Mesenchymal stem cell (in vitro differentiated cells and primary cell): ENCODE measurements at places on chromosomes 6 and 20.

- H3K27ac ChIP-seq, result peak overlapping the region; percentile 26
- no peaks in the 10 kb centered on the region for H3K27me3 ChIP-seq
- H3K4me1 ChIP-seq, result peaks cover 25% of the 10 kb centered on the region
These were observed 8.5 kb downstream of the TP53INP2 start for GRCh38 chr20:34712525-34713192.

DNA sequence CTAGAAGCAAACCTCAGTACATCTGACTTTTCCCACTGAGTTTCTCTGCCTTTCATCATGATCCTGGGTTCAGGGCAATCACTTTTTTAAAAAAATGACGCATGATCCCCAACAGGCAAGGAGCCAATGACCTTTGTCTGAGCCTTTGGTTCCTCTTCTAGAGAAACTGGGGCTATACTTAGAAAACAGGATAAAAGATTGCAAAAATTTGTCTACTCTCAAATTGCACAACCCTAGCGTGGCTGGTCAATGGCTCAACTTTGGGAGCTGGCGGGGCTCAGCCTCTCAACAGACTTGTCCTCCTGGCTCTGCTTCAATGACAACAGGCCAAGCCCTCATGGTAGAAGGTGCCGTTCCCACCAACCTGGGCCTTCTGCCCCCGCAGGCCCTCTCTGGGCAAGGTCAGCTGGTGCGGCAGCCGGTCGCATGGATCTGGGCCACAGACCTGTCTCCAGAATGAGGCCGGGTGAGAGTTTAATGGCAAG lies 48.7 kb downstream of the PDYN start:
- peak overlapping the region; percentile 36 for H3K4me3 ChIP-seq
- H3K27ac ChIP-seq, result no peak overlapping the region
- H3K4me1 ChIP-seq, result peaks cover 17% of the 10 kb centered on the region
- DNase-seq, result peak; percentile 60
- no peaks in the 10 kb centered on the region for H3K27me3 ChIP-seq

DNA sequence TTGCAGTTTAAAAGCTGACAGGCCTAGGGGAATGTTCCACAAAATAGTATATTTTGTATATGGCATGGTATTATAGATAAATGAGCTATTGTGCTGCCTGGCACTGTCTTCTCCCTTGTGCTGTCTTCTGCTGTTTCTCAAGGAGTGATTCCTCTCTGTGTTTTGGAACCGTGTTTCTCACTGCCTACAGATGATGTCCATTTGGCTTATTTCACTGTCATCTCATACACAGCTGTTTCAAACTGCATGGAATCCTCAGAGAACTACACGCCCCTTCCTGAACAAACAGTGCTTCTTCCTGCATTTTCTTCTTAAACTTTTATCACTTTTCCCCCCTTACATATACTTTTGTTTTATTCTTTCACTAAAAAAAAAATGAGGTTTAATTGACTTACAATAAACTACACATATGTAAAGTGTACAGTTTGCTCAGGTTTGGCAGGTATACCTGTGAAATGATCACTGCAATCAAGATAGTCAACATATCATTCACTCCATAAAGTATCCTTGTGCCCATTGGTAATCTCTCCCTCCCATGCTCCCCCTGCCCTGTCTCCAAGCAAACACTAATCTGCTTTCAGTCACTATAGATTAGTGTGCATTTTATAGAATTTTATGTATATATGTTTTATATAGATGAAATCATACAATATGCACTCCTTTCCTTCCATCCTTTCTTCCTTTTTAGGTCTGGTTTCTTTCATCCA lies 43.0 kb downstream of the CBFA2T2 start:
- DNase-seq, result peak; percentile 61
- peaks cover 6% of the 10 kb centered on the region for H3K4me1 ChIP-seq
- H3K36me3 ChIP-seq, result no peaks in the 10 kb centered on the region
- no peak overlapping the region for H3K27ac ChIP-seq

DNA sequence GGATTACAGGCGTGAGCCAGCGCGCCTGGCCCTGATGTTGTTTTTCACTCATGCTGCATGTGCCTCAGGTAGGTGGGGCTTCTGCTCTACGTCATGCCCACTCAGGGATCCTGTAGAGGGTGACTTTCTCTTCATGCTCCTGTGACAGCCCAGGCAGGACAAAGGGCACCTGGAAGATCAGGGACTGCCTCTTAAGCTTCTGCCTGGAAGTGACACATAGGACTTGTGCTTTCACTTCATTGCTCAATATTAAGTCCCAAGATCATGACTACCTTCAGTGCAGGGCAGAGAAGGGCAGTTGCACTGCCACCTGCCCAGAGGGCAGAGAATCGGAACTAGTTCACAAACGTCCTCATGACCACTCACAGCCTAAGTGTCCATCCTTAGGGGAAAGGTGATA lies 249.5 kb upstream of the SULF2 start:
- no peaks in the 10 kb centered on the region for H3K4me1 ChIP-seq
- H3K36me3 ChIP-seq, result no peaks in the 10 kb centered on the region
- no peak overlapping the region for H3K4me3 ChIP-seq

DNA sequence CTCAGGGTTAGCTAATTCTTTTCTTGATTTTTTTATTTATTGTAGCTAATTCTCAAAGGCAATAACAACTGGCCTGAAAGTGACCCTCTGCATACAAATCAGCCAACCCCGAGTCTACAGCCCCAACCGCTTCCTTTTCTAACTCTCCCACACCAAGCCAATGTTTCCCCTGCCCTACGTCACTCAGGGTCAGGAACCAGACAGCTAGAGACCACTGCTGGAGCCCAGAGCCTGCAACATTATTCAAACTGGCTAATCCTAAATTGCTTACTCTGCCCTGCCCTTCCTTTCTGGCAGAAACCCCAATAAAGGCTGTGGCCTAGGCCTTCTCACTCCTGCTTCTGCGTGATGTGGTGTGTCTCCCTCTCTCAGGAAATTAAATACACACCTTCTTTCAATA lies 320.7 kb downstream of the CBLN4 start:
- DNase-seq, result no peak
- no peak overlapping the region for H3K4me3 ChIP-seq
- H3K27me3 ChIP-seq, result no peaks in the 10 kb centered on the region
- no peaks in the 10 kb centered on the region for H3K36me3 ChIP-seq
- no peak overlapping the region for H3K27ac ChIP-seq

DNA sequence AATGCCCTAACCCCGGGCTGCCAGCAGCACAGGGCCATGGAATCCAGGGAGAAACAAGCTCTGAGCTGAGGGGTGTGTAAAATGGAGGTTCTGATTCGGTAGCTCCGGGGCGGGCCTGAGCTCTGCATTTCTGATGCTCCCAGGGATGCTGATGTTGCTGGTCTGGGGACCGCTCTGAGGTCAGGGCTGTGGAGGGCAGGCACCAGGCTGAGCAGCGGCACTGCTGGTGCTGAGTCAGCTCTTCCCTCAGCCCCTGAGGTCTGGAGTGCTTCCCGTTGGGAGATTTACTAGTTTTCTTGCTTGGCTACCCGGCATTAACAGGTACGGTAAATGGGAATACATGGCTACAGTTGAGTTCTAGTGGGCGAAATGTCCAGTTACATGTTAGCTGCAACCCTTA lies 18.6 kb upstream of the CST3 start:
- H3K27ac ChIP-seq, result peak overlapping the region; percentile 20
- H3K36me3 ChIP-seq, result no peaks in the 10 kb centered on the region
- peaks cover 34% of the 10 kb centered on the region for H3K4me1 ChIP-seq
- DNase-seq, result no peak
- no peak overlapping the region for H3K4me3 ChIP-seq
- H3K27me3 ChIP-seq, result no peaks in the 10 kb centered on the region

DNA sequence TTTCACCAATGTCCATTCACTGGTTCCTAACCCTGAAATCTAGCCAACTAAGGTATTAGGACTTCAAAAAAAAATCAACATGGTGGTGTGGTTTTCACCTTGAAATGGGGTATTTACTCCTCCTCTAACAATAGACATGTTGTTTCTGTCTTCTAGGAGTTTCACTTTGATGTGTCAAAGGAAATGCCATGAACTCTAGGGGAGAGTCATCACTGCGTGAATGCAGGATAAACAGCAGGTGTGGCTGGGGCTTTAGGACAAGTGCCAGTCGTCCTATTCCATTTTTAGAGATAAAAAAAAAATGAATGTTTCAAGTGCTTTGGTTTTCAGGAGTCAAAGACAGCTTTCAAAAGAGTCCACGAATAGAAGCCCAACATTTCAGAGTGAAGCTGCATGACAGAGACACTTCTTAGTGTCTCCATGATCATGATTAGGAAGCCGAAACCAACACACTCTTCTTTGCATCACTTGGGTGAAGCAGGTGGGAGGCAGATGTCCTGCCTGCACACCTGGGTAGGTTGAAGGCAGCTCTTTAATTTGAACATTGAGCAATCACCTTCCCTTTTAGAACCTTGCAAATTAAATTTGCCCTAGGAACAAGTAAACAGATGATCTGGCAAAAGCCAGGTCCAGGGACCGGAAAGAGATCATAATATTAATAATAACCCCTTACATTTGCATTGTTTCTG lies 328.5 kb upstream of the PRDM1 start:
- H3K27ac ChIP-seq, result no peak overlapping the region
- no peak for DNase-seq
- H3K27me3 ChIP-seq, result no peaks in the 10 kb centered on the region
- H3K4me1 ChIP-seq, result no peaks in the 10 kb centered on the region

GRCh38 chr6:111888928-111889695 lies 15.9 kb upstream of the FYN start:
- H3K4me3 ChIP-seq, result peak overlapping the region; percentile 78
- H3K36me3 ChIP-seq, result no peaks in the 10 kb centered on the region
- no peaks in the 10 kb centered on the region for H3K27me3 ChIP-seq
- DNase-seq, result peak; percentile 41

GRCh38 chr6:56370561-56371211 lies 123.3 kb upstream of the COL21A1 start:
- peaks cover 8% of the 10 kb centered on the region for H3K4me1 ChIP-seq
- no peak overlapping the region for H3K4me3 ChIP-seq
- no peaks in the 10 kb centered on the region for H3K27me3 ChIP-seq
- H3K27ac ChIP-seq, result peak overlapping the region; percentile 80
- H3K36me3 ChIP-seq, result no peaks in the 10 kb centered on the region

DNA sequence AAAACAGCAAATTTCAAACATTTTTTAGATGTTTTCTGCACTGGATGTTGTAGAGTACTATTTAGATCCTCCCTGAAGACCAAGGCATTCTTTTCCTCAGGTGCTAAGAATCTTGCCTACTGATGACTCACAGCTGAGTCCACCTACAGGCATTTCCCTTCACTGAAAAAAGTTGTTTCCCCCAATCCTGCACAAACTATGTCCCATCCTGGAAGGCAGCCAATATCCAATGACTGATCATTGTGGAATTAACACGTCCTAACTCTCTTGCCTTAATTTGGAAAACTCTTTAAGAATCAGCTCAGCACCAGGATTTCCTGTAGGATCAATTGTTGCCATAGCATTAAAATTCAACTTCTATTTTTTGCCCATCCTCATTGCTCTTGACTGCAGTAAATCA lies 268.4 kb upstream of the IRAK1BP1 start:
- H3K4me3 ChIP-seq, result no peak overlapping the region
- peak; percentile 76 for DNase-seq
- no peaks in the 10 kb centered on the region for H3K36me3 ChIP-seq
- peak overlapping the region; percentile 84 for H3K27ac ChIP-seq
- H3K27me3 ChIP-seq, result no peaks in the 10 kb centered on the region

GRCh38 chr6:163951326-163951725 lies 536.8 kb downstream of the QKI start:
- H3K4me1 ChIP-seq, result peaks cover 13% of the 10 kb centered on the region
- DNase-seq, result no peak
- no peaks in the 10 kb centered on the region for H3K36me3 ChIP-seq
- H3K27ac ChIP-seq, result no peak overlapping the region
- H3K4me3 ChIP-seq, result no peak overlapping the region

GRCh38 chr6:37257634-37258404 lies at the start of the genes TBC1D22B and TMEM217:
TSS of gene TBC1D22B (plus strand) at chr6:37257772. CDS start at chr6:37257918, 146 bp downstream.
TSS of gene TMEM217 (minus strand) at chr6:37258144. CDS start at chr6:37219030, 39,114 bp downstream.
- peak; percentile 94 for DNase-seq
- H3K4me3 ChIP-seq, result peak within 1 kb of the TSS; percentile 95
- peak within 1 kb of the TSS; percentile 75 for H3K27ac ChIP-seq
- no peaks in the 10 kb centered on the region for H3K36me3 ChIP-seq
- H3K27me3 ChIP-seq, result no peaks in the 10 kb centered on the region

- H3K27ac ChIP-seq, result no peak overlapping the region
- no peak for DNase-seq
- H3K36me3 ChIP-seq, result peaks cover 10% of the 10 kb centered on the region
- no peak overlapping the region for H3K4me3 ChIP-seq
These were observed 11.2 kb downstream of the BAG2 start for GRCh38 chr6:57183336-57183735.

DNA sequence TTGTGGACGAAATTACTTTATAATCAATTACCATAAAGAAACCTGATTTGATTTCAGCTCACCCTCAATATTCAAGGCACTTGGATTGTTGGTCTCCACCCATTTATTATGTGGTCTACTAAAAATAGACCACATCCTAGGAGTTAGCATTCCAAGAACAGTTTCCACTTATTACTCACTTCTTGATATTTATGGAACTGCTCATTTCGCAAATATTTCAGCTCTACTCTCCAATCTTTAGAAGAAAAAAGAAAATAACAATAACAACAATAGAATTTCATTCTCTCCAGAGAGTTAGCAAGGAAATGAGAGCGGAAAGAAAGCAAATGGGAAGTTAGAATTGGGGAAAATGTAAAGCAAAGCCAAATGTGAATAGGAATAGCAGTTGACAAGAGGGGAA lies 26.2 kb upstream of the HDAC2 start:
- H3K27ac ChIP-seq, result peak overlapping the region; percentile 74
- peak; percentile 79 for DNase-seq
- H3K36me3 ChIP-seq, result no peaks in the 10 kb centered on the region
- H3K4me1 ChIP-seq, result peaks cover 3% of the 10 kb centered on the region
- no peaks in the 10 kb centered on the region for H3K27me3 ChIP-seq
- no peak overlapping the region for H3K4me3 ChIP-seq

GRCh38 chr20:34701405-34702085 lies 2.6 kb upstream of the TP53INP2 start:
- peaks cover 13% of the 10 kb centered on the region for H3K4me1 ChIP-seq
- H3K4me3 ChIP-seq, result no peak overlapping the region
- no peaks in the 10 kb centered on the region for H3K27me3 ChIP-seq
- no peak overlapping the region for H3K27ac ChIP-seq

GRCh38 chr6:134888316-134888715 lies 61.6 kb downstream of the ALDH8A1 start:
- H3K27me3 ChIP-seq, result no peaks in the 10 kb centered on the region
- H3K36me3 ChIP-seq, result no peaks in the 10 kb centered on the region
- H3K4me3 ChIP-seq, result no peak overlapping the region

GRCh38 chr6:18533793-18534192 lies 146.6 kb downstream of the RNF144B start:
- H3K36me3 ChIP-seq, result no peaks in the 10 kb centered on the region
- H3K27me3 ChIP-seq, result no peaks in the 10 kb centered on the region
- no peaks in the 10 kb centered on the region for H3K4me1 ChIP-seq
- no peak for DNase-seq
- H3K4me3 ChIP-seq, result no peak overlapping the region

DNA sequence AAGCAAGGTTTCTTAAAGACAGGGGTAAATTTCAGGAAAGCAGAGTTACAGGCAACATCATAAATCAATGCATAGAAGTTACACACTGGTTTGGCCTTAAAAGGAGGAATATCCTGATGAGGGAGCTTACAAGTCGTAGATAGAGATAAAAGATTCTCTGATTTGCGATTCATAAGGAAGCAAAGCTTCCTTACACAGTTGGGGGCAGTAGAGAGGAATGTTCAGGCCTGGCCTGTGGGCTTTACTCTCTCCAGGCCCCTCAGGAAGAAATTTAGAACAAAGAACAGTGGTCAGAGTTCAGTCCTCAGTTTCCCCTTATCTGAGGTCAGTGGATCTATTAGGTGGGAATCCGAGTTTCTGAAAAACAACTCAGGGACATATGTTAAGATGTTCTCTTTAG lies 19.3 kb downstream of the HLA-C start:
- no peak for DNase-seq
- peaks cover 29% of the 10 kb centered on the region for H3K27me3 ChIP-seq
- no peak overlapping the region for H3K27ac ChIP-seq
- no peaks in the 10 kb centered on the region for H3K36me3 ChIP-seq
- H3K4me3 ChIP-seq, result no peak overlapping the region
- H3K4me1 ChIP-seq, result no peaks in the 10 kb centered on the region
